ENCODE measurements at places on chromosomes 16 and 17.

DNA sequence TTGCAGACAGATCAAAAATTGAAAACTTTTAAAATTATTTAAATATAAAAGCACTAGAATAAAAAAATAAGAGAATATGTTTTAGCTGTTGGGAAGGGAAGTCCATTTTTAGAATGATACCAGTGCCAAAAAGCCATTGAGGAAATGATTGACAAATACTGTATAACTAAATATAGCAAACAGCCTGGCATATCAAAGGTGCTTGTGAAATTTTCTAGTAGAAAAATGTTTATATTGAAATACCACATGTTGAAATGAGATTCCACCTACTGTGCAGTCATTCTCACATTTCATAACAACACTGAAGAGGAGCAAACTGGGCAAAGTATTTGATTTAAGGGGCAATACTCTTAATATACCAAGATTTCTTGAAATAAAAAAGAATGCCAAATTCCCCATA lies 183.5 kb downstream of the PHKB start:
- DNase-seq: no peak

DNA sequence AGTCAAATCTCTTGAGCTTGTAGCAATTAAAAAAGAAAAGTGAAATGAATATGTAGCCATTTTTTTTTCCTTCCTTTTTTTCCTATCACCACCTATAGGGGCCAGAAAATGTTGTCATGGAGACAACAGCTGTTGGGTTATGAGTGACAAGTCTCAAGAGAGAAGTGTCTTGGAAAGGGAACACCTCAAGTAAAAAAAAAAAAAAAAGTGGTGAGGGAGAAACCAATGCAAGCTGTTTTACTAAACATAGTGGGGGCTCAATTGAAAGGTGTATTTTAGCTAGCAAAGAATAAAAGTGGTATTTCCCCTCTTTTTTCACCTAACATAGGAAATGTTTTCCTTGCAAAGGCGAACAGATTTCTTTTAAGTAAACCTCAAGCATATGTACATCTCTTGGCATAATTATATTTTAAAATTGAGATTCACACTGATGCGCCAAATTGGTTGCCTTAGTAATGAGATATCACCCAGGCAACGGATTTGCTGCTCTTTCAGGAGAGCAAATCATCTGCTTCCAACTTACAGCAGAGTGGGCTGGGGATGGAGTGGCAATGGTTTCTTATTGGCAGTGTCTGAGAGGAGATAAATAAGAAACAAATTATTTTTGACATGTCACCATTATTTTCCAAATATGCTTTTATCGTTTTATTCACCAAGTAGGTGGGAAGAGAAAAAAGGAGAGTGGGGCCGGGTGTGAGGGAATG lies 183.6 kb downstream of the MYO1D start:
- no peak for DNase-seq

- DNase-seq: no peak
These were observed 6.4 kb upstream of the SLC38A10 start for GRCh38 chr17:81301195-81302144.

DNA sequence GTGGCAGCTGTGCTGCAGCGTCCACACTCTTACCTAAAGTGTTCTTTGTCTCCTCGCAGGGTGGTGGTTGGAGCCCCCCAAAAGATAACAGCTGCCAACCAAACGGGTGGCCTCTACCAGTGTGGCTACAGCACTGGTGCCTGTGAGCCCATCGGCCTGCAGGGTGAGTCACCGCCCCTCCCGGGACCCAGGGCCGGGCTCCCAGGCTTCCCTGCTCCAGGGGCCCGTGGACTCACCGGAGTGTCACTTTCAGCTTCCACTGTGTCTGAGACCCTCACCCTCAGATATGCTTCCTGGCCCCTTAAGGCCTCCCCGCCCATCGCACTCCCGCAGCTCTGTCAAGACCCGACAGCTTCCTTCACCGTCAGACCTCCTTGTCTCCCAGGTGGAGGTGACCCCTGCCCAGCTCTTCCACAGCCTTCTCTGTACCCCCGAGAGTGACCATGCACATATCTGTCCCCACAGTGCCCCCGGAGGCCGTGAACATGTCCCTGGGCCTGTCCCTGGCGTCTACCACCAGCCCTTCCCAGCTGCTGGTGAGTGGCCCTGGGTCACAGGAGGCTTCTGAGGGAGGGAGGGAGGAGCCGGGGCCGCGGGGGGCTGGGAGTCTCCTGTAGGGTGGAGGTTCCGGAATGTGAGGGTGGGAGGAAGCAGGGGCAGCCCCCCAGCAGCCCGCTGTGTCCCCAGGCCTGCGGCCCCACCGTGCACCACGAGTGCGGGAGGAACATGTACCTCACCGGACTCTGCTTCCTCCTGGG lies 1.8 kb downstream of the ITGAX start:
- no peak for DNase-seq

GRCh38 chr16:19850131-19850817 lies 34.4 kb downstream of the GPRC5B start:
- no peak for DNase-seq

- DNase-seq: peak; percentile 70
These were observed 120.2 kb downstream of the METRNL start for GRCh38 chr17:83199500-83200201.

DNA sequence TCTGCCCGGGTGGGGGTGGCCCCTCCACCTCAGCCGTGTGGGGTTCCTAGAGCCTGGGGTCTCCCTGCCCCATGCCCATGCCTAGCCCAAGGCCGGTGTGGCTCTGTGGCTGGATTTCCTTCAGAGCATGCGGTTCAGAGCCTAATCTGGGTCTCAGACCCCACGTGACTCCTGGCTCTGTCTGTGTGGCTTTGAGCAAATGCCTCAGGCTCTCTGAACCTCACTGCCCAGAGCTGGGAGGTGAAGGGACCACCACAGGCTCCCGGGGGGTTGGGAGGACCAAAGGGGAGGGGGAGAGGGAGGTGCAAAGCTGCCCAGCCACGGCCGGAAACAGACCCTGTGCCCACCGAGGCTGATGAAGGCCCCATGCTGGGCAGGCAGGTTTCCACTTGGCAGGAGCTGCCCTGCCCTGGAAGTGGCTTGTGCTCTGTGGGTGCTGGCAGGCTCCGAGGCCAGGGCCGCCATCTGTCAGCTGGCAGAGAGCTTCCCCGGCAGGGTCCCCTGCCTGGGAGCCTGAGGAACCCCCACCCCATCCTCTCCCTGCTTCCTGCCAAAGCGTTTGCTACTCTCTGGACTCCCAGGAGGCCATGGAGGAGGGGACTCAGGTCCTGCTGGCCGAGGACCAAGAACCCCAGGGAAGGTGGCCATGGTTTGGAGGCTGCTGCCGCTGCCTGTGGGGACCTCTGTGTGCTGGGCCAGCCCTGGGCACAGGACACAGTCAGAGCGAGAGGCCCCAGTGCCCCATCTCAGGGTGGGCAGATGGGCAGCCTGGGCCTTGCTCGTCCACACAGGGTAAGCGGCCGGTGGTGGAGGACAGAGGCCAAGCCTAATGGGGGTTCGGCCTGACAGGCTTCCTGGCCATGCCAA lies 4.0 kb downstream of the CDH15 start:
- no peak for DNase-seq

- no peak for DNase-seq
These were observed 30.9 kb upstream of the CRYBA1 start for GRCh38 chr17:29215717-29216116.

- no peak for DNase-seq
These were observed 4.2 kb downstream of the MYH13 start for GRCh38 chr17:10368561-10368960.

DNA sequence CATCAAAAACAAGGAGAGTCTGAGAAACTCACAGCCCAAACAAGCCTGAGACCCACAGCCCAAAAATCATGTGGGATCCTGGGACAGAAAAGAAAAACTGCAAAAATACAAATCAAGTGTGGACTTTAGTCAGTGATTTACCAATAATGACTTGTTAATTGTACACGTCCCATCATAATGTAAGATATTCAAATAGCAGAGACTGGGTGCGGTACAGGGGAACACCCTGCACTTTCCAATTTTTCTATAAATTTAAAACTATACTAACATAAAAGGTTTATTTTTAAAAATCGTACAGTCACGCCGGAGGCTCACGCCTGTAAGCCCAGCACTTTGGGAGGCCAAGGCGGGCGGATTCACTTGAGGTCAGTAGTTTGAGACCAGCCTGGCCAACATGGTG lies 8.8 kb downstream of the CEP131 start:
- DNase-seq: no peak

DNA sequence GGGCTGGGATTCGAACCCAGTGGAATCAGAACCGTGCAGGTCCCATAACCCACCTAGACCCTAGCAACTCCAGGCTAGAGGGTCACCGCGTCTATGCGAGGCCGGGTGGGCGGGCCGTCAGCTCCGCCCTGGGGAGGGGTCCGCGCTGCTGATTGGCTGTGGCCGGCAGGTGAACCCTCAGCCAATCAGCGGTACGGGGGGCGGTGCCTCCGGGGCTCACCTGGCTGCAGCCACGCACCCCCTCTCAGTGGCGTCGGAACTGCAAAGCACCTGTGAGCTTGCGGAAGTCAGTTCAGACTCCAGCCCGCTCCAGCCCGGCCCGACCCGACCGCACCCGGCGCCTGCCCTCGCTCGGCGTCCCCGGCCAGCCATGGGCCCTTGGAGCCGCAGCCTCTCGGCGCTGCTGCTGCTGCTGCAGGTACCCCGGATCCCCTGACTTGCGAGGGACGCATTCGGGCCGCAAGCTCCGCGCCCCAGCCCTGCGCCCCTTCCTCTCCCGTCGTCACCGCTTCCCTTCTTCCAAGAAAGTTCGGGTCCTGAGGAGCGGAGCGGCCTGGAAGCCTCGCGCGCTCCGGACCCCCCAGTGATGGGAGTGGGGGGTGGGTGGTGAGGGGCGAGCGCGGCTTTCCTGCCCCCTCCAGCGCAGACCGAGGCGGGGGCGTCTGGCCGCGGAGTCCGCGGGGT lies at the start of gene CDH1:
Gene CDH1, plus strand, starts transcription at position 247 of the 684 bp plus-strand sequence. Its CDS starts 124 bp downstream, at position 371.
- no peak for DNase-seq

- DNase-seq: peak; percentile 46
These were observed 193.6 kb downstream of the RPTOR start for GRCh38 chr17:80738020-80738808.

GRCh38 chr17:1022278-1023024 lies 25.5 kb downstream of the TIMM22 start:
- DNase-seq: no peak

GRCh38 chr16:58155839-58156238 lies 26.7 kb upstream of the CFAP20 start:
- DNase-seq: no peak

DNA sequence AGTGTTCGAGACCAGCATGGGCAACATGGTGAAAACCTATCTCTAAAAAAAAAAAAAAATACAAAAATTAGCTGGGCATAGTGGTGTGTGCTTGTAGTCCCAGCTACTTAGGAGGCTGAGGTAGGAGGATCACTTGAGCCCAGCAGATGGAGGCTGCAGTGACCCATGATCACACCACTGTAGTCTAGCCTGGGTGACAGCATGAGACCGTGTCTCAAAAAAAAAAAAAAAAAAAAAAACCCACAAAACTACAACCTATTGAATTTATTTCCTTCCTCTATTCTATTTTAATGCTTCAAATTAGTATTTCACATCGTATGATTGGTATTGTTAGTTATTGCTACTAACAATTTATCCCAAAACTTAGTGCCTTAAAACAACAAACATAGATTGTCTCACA lies 9.4 kb upstream of the NUFIP2 start:
- DNase-seq: no peak

DNA sequence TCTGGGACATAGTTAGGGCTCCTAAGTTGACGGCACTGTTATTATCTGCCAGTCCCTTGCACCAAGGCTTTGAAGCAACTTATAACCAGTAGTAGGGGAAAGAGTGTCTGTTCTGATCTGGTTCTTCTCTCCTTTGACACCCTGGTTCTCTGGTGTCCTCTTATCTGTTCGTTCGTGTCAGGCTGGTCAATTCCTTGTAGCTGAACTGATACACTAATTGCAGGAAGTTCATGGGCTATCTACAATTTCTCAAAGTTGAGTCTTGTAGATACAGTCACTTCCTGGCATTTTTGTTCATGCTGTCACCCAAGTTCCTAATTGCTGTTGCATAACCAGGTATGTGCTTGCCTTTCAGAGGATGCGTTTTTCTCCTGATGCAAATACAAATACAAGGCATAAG lies 17.3 kb upstream of the MYO1D start:
- no peak for DNase-seq

- no peak for DNase-seq
These were observed 14.5 kb downstream of the IL34 start for GRCh38 chr16:70660672-70661350.

GRCh38 chr17:27849474-27850185 lies 43.5 kb downstream of the LYRM9 start:
- DNase-seq: no peak

- DNase-seq: no peak
These were observed 94.7 kb downstream of the GOSR1 start for GRCh38 chr17:30571921-30572320.

- no peak for DNase-seq
These were observed 24.1 kb downstream of the ANKFN1 start for GRCh38 chr17:56177361-56177760.

DNA sequence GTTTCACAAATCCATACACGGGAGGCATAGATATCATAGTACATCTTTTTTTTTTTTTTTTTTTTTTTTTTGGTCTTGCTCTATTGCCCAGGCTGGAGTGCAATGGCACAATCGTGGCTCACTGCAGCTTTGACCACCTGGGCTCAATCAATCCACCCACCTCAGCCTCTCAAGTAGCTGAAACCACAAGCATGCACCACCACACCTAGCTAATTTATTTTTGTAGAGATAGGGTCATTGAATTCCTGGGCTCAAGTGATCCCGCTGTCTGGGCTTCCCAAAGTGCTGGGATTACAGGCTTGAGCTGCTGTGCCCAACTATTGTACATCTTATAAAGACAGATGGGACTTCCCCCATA lies 3.5 kb upstream of the RAPGEFL1 start:
- no peak for DNase-seq

DNA sequence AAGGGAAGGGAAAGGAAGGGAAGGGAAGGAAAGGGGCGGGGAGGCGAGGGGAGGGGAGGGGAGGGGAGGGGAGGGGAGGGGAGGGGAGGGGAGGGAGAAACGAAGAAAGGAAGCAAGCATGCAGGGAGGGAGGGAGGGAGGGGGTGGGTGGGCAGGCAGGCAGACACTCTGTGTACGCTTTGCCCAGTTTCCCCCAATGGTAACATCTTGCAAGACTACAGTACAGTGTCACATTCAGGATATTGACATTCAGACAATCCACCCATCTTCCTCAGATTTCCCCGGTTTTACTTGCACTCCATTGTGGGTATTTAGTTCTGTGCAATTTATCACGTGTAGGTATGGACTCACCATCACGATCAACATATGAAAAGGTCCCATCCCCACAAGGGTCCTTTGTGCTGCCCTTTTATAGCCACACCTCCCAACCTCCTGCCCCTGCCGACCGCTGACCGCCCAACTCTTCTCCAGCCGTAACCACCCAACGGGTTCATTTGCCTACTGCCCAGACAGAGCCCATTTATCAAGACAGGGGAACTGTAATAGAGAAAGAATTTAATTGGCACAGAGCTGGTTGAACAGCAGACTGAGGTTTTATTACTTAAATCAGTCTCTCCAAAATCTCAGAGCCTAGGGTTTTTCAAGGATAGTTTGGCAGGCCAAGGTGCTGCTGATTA lies 91.4 kb upstream of the FA2H start:
- no peak for DNase-seq

DNA sequence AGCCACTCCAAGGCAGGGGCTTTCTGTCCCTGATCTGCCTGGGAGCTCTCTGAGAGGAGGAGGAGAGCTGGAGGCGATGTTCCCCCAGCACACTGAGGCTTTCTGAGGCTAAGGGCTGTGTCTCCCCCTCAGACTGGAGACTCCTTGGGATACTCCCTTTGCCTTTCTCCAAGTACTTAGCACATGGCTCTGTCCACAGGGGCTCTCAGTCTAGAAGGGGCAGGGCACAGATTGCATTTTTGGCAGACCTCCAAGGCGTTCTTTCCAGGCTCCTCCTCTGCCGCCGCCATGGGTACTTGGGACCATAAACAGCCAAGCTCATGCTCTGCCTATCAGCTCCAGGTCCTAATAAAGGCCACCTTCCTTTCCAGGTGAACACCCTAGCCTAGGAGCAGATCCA lies 1.8 kb upstream of the GIP start:
- no peak for DNase-seq

Measured in GDM1 (cell line).